ENCODE measurements at places on chromosomes 12 and 14.
A peak's percentile ranks its signal among the peaks of the same experiment; 100 is the strongest.

DNA sequence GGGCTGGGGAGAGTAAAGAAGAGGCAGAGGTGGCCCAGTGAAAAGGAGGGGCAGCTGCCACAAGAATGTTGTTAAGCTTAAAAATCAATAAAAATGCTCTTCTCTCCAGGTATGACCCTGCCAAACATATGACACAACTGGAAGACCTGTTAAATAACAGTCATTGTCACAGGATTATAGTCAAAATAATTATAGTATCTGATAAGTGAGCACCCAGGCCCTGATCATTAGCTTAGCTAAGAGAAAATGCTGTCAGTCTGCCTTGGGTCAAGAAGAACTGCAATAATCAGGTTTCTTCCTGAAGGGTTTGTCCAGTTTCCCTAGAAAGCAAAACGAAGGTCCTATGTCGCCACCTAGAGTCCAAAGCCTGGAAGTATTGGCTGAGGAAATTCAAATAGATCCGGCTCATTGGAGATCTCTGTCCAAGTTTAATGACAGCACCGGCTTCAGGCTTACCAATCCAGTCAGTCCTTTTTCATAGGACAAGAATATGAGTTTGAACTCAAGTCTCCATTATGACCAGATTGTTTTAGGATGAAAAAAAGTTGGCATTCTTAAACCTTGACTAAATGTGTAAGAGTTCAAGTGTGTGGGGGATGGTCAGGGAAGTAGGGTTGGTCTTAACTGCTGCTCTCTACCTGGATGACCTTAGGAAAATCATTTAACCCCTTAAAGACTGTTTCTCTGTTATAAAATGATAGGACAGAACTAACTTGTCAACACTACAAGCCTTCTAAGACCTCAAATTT lies 22.5 kb upstream of the NKX2-8 start:
- peak; percentile 40 for DNase-seq

DNA sequence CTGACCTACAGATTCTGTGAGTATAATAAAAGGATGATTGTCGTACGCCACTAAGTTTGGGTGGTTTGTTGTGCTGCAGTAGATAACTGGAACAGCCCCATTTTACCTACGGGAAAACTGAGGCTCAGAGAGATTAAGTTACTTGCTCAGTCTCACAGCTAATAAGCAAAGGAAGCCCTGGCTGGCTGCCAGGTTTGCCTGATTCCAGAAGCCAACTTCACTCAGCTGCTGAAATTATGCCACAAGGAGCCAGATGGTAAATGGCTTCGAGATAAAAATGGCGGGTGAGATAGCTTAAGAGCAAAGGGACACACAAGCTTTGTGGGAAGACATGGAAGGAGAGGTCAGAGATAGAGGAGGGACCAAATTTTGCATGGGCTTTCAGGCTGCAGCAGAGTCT lies 191.5 kb upstream of the NOS1 start:
- DNase-seq, result no peak

DNA sequence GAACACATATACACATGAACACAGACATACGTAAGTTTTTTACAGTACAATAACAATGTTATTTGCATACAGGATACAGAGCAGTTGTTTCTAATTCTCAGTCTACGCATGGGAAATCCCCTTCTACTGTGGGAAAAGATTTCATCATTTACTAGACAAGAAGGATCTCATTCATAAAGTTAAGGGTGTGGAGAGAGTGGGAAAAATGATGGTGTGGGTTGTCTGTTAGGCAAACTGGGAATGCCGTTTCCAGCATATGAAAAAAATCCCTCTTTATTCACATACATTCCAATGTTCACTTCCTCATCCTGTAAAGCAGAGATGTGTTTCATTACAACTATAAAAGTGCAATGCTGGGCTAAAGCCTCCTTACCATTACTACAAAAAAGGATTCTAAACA lies 120.9 kb downstream of the SINHCAF start:
- no peak for DNase-seq

GRCh38 chr12:3310271-3311026 lies 180.6 kb upstream of the PRMT8 start:
- no peak for DNase-seq

DNA sequence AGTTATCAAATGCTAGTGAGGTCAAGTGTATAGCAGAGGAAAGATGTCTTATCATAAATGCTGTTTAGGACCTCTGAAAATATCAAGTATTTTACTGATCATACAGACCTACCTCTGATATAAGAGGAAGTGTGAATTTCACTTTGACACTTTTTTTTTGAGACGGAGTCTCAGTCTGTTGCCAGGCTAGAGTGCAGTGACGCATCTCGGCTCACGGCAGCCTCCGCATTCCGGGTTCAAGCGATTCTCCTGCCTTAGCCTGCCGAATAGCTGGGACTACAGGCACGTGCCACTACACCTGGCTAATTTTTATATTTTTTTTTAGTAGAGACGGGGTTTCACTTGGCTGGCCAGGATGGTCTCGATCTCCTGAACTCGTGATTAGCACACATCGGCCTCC lies 55.1 kb upstream of the PIK3C2G start:
- no peak for DNase-seq

- no peak for DNase-seq
These were observed 31.7 kb upstream of the MMP19 start for GRCh38 chr12:55874443-55874842.

DNA sequence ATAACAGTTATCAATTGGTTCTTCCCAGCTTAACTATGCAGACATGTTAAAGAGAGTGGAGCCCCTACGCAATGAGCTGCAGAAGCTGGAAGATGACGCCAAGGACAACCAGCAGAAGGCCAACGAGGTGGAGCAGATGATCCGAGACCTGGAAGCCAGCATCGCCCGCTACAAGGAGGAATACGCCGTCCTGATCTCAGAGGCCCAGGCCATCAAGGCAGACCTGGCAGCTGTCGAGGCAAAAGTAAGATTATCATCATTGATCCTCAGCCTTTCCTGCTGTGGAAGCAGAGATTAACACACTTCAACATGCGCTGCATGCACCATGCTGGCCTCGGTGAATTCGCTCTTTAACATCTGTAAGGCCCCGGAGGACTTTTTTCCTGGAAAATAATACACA lies 53.6 kb downstream of the HSP90AA1 start:
- no peak for DNase-seq

DNA sequence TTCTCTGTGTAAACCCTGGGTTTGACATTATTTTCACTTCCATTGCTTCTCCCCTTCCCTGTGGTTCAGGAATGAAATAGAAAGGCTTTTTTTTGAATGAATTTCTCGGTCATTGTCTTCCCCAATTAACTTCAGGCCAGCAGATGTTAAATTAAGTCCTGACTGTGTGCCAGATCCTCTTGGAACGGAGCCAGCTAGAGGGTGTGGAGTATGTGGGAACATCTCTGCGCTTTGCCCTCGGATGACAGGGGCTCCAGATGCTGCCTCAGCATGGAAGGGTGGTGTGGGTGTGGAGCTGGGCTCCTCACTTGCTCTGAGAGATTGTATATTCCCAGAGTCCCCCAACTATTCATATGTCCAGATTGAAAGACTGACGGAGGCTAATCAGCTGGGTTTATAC lies 13.1 kb downstream of the KRT85 start:
- DNase-seq, result no peak

- DNase-seq, result no peak
These were observed 104.8 kb downstream of the MYF5 start for GRCh38 chr12:80821513-80822000.

DNA sequence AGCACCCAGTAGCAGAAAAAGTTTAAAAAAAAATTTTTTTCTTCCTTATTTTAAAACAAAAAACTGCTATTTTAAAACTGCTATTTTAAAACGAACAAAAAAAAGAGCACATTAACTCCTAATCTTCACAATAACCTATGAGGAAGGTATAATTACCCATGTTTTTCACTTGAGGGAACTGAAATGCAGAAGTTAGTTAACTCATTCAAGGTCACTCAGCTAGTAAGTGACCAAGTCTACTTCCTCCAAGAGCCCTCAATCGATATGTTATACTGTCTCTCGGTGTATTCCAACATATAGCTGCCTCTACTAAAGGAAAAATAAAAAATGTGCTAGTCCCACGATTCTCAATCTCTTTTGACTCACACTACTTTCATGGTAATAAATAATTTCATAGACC lies 7.8 kb downstream of the RPAP3 start:
- DNase-seq, result no peak

GRCh38 chr12:103962493-103962892 lies 3.2 kb upstream of the TDG start:
- no peak for DNase-seq

DNA sequence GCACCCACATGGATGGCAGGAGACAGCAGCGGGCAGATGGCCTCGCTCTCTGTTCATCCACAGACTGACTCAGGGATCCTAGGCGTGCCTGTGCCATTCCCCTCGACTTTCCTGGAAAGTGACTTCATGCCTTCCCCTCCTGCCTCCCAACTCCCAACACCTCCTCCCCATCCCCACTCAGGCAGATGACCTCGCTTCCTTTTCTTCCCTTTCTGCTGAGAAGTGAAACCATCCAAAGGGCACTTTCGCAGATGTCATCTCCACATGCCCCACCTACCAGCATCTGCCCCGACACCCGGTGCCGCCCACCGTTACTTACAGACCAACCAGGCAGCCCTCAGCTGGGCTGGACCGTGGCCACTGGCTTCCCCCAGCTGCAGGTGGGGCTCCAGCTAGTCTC lies 29.6 kb downstream of the BEGAIN start:
- DNase-seq, result no peak

DNA sequence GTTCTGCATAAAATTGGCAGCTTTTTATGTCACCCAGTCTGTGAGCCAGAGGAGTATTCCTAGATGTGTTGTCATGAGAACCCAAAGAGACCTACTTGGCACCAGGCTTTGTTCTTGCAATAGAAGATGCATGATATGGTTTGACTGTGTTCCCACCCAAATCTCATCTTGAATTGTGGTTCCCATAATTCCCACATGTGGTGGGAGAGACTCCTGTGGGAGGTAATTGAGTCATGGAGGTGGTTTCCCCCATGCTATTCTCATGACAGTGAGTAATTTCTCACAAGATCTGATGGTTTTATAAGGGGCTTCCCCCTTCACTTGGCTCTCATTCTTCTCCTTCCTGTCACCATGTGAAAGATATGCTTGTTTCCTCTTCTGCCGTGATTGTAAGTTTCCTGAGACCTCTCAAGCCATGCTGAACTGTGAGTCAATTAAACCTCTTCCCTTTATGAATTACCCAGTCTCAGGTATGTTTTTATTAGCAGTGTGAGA lies 572.0 kb upstream of the ATP2B1 start:
- DNase-seq, result peak; percentile 37

- DNase-seq, result no peak
These were observed 61.4 kb upstream of the IFNG-AS1 start for GRCh38 chr12:67927815-67928214.

- no peak for DNase-seq
These were observed 1.4 kb upstream of the BCAT1 start for GRCh38 chr12:24950231-24950834.

DNA sequence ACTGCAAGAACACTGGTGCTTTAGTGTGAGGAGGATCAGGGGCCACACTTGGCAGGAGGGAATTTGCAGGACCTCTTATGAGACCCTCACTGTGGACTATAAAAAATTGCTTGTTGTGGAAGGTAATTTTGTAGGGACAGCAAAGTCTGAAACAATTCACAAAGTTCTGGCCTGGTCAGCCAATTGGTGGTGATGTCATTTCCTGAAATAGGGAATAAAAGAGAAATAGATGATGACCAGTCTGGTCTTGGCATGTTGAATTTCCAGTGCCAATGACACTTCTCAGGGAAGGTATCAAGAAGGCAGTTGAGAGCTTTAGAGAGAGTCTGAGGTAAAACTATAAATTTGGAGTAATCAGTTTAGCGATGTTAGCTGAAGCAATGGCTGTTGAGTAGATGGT lies 129.3 kb upstream of the LMNTD1 start:
- DNase-seq, result no peak

DNA sequence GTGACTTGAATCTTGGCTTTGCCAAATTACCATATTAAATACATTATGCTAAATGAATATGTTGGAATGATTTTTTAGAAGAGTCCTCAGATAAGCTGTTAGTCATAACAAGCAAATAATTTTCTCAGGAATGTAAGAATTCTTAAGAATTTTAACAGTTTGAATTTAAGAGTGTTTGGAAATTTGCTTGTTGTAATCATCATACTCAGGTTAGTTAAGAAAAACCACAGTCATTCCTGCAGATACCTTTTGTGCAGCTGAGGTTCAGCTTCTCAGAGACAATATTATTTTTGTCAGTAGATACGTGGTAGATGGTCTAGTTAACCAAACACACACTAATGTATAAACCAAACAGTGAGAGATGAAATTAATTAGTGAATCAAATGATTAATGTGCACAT lies 8.9 kb downstream of the WNK1 start:
- DNase-seq, result no peak

DNA sequence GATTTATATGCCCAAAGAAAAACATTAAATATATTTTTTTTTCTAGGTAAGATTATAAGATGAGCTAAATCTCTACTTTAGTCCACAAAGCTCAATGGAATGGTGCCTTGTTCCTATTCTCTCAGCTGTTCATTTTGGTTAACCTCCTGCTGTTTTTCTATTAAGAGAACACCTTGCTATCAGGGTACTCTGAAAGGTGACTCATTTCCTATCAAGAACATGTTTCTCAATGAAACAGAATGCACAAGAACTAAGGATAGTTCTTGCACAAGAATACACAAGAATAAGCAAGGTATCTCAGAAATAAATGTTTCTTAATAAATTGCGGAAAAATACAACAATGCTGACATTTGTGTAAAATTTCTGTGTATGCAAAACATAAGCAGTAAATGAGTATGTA lies 14.1 kb downstream of the ABCD2 start:
- no peak for DNase-seq

DNA sequence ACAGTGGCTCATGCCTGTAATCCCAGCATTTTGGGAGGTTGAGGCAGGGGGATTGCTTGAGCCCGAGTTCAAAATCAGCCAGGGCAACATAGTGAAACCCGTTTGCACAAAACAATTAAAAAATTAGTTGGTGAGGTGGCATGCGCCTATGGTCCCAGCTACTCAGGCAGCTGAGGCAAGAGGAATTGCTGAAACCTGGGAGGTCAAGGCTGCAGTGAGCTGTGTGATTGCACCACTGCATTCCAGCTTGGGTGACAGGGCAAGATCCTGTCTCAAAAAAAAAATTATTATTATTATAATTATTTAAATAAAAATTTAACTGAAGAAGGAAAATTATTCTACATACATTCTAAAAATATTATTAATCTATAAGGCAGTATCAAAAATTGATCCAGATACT lies 164.1 kb downstream of the ITPR2 start:
- DNase-seq, result no peak

DNA sequence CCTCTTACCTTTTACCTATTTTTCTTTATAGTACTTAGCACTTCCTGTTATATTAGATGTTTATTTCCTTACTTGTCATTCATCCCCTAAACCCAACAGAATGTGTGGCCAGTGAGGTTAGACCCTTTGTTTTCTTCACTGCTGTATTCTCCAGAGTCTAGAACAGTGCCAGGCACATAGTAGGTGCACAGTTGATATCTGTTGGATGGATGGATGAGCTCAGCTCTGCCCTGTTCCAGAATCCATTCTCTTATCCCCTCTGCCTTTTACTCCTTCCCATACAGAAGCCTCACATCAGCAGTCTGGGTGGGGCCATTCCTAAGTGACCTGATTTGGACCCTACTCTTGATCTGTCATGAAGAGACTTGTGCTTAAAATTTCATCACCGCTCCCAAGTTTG lies 94.5 kb upstream of the DACT1 start:
- DNase-seq, result no peak

GRCh38 chr14:98270201-98270600 lies 1001.8 kb downstream of the BCL11B start:
- no peak for DNase-seq
